Kidney epithelial cell (primary cell): ENCODE measurements at places on chromosomes 11 and 22. TPM values are rescaled to one million over a fixed set of nuclear protein-coding genes. Genes with fewer than 3 reads are reported as not detected.

MMP13 gene
- 0.13 TPM in 1 of 2 replicates, not detected in the other for total RNA-seq

- no peak for DNase-seq
Measured at GRCh38 chr22:44337678-44338004, 24.9 kb upstream of the SHISAL1 start.

- DNase-seq, result no peak
Measured at GRCh38 chr11:47107744-47108143, 68.9 kb downstream of the ARFGAP2 start.

CHRNA10 gene
- 0.54 and 2.3 TPM in 2 replicates for total RNA-seq

FIBIN gene
- 0.89 and 1.3 TPM in 2 replicates for total RNA-seq

GRCh38 chr11:94776351-94777321 is 8.5 kb downstream of the AMOTL1 start:
- DNase-seq, result no peak

OR5P2 gene
- total RNA-seq, result not detected in 2 replicates

- no peak for DNase-seq
Measured at GRCh38 chr11:14327116-14327515, 31.9 kb downstream of the RRAS2 start.

DNA sequence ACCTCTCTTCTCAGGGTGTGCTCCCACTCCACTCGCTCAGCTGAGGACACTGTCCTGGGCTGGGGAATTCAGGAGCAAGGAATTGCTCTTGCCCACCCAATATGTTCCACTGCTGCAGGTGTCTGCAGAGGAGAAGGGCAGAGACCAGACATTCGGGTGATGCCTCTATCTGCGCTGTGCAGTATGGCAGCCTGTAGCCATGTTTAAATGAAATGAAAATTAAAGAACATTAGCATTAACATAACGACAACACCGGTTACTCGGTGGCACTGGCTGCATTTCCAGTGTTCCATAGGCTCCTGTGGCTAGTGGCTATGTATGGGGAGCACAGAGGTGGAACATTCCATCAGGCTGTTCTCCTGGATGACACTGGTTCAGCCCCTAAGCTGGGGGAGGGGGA is 104.4 kb downstream of the NECTIN1 start:
- no peak for DNase-seq

GRCh38 chr22:29517215-29517908 is 36.2 kb downstream of the THOC5 start:
- no peak for DNase-seq

DNA sequence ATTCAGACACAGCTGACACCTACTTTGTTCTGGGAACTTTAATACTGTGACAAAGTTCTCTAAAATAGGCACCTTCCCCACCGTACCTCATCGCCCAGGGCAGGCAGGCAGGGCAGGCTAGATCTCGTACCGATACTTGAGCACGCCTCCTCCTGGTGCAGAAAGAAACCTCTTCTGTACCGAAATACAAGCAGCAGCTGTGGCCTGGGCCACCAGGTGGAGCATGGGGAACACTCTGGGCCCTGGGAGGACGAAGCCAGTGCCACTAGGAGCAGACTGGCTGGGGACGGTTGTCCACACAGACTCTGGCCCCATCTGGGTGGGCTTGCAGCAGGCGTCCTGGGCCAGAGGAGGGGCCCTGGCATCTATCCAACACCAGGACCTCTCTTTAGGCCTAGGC is 12.8 kb downstream of the PMM1 start:
- no peak for DNase-seq
